ENCODE measurements at places on chromosomes 4 and X.

DNA sequence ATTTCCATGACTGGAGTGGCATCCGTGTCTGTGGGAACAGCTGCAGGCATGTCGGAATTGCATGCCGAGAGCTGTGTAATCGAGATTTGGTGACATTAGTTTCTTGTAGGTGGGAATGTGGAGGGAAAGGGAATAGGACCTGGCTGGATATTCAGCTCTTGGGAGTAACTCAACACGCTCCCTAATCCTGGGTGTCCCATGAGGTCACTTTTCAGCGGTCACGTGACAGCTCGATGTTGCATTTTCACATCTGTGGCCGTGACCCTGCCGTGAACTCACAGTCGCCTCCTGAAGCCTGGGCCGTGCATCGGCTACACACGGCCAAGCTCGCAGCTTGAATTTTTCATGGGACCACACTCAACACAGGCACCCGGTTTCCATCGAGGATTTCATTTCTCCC, 25.8 kb upstream of the PSAPL1 start:
- no peak for DNase-seq

GRCh38 chr4:81499840-81500239, 28.1 kb upstream of the RASGEF1B start:
- DNase-seq: no peak

DNA sequence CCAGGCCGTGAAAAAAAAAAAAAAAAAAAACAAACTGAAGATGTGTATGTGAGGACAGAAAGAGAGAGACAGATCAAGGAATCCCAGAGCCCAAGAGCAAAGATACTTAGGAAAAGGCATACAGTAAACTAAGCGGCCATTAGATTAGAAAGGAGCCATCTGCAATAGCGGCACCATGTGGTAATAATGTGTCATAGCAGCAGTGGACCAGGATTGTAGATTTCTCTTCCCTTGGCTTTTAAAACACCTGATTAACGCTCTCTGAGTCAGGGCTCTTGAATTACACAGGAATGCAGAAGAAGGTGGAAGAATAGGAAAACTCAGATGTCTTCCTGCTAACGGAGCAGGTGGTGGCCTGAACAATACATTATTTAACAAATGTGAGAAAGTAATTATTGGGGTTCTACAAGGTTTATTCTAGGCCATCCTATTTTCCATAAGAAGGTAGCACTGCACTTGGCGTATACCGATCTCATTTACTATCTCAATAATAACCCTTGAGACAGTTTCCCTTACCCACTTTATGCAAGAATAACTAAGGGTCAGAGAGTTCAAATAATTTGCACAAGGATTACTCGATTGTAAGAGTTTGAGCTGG, 182.7 kb downstream of the KCNIP4 start:
- DNase-seq: no peak

GRCh38 chr4:67160394-67160793, 384.9 kb downstream of the CENPC start:
- DNase-seq: no peak

- DNase-seq: no peak
Measured at GRCh38 chrX:111567542-111568255, 56.3 kb downstream of the SERTM2 start.

Data from stimulated activated CD8-positive, alpha-beta memory T cell treated with anti-CD3 and anti-CD28 coated beads, Interleukin-4, amount 100 ng/mL, for 4 hours (primary cell).